ENCODE measurements at places on chromosomes 7 and 10.

DNA sequence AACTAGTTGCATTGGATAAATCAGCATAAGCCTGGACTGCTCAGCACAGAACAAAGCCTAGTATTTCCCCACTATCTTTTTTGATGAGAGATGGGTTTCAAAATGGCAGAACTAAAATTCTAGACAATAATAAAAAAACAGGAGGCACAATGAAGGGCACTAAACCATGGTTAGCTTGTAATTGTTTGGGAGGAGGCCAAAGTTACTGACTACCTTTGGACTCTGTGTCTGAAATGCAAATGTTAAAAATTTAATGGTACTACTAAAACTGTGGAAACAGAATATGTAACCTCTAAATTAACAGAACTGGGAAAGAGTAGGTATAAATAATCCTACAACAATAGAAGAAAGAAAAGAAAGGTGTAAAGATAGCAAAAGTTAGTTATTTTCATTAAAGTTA is 13.0 kb downstream of the ADAM12 start:
- no peak for DNase-seq

GRCh38 chr7:151228024-151228866 is 1.2 kb upstream of the ABCF2 start:
- DNase-seq: peak; percentile 31

DNA sequence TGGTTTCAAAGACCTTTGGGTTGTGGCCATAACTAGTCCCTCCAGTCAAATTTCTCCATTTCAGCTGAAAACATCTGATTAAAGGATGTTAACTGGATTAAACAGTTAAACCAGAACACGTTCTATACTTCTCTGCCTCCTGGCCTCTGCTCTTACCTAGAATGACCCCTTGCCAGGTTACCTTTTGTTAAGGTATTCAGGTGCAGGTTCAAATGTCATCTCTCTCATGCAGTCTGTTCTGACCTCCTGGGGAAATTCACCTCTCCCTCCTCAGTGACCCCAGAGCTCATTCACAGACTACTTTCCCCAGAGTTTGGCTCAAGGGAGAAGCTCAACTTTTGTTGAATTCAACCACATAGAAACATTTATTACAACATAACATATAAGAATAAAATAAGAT is 67.8 kb downstream of the RELN start:
- no peak for DNase-seq

GRCh38 chr7:83861-84632 is 108.3 kb upstream of the FAM20C start:
- no peak for DNase-seq

- DNase-seq: peak; percentile 39
Measured at GRCh38 chr10:86744067-86744725, 12.2 kb upstream of the BMPR1A start.

DNA sequence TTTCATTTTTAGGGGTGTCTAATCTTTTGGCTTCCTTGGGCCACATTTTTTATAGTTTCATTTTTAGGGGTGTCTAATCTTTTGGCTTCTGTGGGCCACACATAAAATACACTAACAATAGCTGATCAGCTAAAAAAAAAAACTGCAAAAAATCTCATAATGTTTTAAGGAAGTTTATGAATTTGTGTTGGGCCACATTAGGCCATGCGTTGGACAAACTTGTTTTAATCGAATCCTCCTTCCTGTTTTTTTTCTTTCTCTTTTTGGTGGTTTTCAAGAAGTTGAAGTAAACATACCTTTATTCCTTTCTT is 37.4 kb downstream of the ZNRF2 start:
- DNase-seq: no peak

GRCh38 chr10:102334101-102334500 is 61.4 kb upstream of the NFKB2 start:
- no peak for DNase-seq

- DNase-seq: peak; percentile 58
Measured at GRCh38 chr7:74604326-74605020, 53.0 kb upstream of the GTF2I start.

- DNase-seq: peak; percentile 88
Measured at GRCh38 chr10:103888113-103888841, 29.7 kb downstream of the STN1 start.

DNA sequence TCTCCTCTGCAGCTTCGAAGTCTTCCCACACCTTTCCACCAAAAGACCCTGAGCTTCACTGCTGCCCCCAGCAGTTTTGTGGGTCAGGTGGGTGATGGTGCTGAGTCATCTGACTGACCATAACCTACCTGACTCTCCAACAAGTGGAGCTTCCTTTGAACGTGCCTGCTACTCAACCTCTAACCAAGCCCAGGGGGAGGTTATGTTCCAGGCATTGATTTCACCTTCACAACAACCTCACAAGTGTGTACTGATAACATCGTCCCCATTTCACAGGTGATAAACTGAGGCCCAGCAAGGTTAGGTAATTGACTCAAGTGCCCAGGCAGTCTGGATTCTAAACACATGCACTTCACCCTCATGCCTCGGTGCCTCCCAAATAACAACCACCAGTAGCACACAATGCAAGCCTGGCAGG is 66.7 kb downstream of the DLG5 start:
- DNase-seq: no peak

GRCh38 chr7:132095111-132095765 is 481.0 kb downstream of the PLXNA4 start:
- peak; percentile 7 for DNase-seq

DNA sequence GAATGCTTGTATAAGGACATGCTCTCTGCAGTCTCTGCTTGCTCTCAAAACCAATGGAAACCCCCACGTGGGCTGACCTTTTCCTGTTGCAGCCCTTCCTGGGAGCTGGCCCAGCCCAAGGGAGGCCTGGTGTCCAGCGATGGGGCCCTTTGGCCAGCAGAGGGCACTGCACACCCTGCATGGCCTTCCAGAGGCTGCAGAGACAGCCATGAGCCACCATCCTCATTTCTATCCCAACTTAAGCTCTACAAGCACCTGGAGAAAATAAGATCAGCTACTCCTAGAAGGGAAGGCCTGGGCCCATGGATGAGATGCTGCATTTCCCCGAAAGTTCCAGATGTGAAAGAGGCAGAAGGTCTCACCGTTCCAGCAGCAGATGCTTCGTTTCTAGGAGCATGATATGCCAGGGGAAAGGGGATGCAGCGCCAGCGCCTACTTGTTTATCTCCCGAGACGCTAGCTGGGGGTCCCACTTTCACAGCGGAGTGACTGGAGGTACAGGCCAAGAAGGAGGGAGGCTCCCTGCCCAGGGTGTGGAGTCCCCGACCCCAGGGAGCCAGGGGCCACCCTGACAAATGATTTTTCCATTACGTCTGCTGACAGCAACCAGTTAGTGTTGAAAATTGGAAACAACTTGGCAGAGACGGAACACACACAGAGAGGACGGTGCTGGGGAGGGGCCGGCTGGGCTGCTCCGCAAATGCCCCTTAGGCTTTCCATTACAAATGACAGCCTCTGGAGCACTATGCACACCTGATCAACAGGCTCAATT is 106.4 kb downstream of the ZRANB1 start:
- DNase-seq: peak; percentile 82

- DNase-seq: no peak
Measured at GRCh38 chr7:21084286-21084685, 297.6 kb upstream of the SP8 start.

DNA sequence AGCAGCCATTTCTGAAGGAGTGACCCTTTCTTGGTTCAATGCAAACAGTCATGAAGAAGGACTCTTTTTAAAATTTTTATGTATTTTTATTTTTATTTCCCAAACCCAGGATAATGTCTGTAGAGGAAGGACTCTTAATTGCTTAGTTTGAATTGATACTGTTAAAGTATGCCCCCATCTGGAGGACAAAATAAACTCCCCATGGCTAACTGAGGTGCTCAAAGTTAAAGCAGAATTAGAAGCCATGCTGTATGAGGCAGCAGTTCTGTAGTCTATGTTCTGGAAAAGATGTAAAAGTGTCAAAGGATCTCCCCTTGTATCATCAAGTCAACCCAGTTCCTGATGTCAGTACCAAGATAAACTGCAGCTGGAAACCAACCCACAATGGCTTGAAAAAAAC is 617.9 kb upstream of the GRM3 start:
- no peak for DNase-seq

DNA sequence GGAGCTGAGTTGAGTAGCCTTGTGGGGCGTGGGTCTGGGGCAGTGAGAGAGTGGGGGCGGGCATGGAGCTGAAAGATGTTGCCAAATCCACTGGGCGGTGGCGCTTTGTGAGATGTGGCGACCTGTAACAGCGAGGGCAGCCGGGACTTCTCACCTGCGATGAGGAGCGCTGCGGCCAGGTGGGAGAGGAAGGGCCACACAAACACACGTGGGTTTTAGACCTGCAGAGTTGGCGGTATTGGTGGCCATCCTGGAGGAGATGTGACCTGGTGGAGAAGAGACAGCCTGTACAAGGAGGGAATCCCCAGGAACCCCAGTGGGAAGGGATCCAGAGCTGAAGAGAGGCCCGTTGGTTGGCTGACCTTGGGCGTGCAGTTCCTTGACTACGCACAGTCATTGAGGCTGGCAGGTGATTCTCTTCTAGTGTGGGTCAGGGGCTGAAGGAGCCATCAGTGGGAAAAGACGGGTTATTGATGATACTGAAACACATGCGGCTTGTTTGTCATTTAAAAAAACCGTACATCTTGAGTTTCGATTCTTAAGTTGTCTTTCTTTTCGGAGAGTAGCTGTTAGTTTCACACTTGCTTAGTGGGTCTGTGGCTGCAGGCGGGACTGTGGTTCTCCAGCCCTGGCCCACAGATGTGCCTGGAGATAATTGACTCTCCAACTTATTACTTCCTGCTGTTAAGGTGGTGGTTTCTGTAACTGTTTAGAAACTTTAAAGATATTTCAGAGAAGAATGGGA is 2.4 kb downstream of the CHST12 start:
- DNase-seq: no peak

- DNase-seq: peak; percentile 79
Measured at GRCh38 chr10:69065406-69066361, 22.2 kb upstream of the SRGN start.

- DNase-seq: no peak
Measured at GRCh38 chr7:2997014-2997413, 46.7 kb downstream of the CARD11 start.

Data from tibial artery (tissue), 4 donors.